ENCODE measurements at places on chromosomes 13 and 19. TPM values are rescaled to one million over a fixed set of nuclear protein-coding genes. Genes with fewer than 3 reads are reported as not detected.

- no peak for DNase-seq
These were observed 51.3 kb downstream of the ERICH6B start for GRCh38 chr13:45564133-45564776.

DNA sequence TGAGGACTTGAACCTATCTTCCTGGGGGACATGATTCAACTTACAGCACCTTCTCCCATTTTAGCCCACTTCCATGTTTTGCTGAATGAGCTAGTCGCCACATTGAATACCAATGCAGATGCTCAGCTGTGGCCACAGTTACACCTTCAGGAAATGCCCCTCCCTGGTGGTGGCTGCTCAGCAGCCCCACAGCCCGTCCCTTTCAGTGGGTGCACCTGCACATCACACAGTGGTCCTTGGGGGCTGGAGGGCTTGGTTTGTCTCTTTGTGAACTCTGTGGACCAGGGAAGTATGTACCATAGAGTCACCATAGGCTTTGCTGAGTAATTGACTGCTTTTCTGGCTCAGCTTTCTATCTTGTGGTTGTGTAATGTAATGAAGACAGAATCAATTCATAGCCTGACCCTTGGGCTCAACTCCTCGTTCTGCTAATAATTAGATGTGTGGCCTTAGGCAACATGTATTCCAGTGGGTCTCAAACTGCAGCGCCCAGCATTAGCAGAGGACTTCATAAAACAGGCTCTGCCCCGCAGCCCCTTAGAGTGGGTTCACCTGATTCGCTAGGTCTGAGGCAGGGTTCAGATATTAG, 48.1 kb upstream of the FARP1 start:
- DNase-seq, result no peak

GRCh38 chr13:101569807-101570206, 117.3 kb downstream of the ITGBL1 start:
- no peak for DNase-seq

DNA sequence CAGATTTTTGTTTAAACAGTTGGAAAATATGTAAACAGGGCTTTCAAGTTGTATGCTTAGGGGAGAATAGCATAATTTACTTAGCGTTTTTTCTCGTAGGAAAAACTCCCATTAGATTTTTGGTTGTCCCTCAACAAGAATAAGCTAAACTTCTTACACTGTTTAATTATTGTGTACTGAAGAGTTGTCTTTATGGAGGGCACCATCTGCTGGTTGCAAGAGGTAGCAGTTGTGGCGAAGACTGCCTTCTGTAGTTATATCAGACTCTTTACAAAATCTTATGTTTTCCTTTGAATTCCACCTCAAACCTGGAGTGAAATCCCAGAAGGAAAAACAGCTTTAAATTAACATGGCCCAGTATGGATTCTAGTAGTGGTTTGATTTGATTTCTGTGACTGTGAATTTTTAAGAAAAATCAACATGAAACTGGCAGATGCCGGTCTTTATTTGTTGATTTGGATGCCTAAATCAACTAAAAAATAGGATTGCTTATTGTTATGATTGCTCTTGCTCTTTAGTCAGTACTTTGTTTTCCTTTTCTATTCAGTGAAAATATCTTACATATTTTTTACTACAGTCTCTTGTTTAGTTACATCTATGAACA, 53.4 kb downstream of the PDS5B start:
- peak; percentile 57 for DNase-seq

GRCh38 chr13:99806671-99807070, 164.9 kb downstream of the ZIC5 start:
- no peak for DNase-seq

- DNase-seq, result no peak
These were observed 8.3 kb upstream of the NALCN start for GRCh38 chr13:101424381-101425155.

EFNB2 gene
- total RNA-seq, result 77.5 TPM

DNA sequence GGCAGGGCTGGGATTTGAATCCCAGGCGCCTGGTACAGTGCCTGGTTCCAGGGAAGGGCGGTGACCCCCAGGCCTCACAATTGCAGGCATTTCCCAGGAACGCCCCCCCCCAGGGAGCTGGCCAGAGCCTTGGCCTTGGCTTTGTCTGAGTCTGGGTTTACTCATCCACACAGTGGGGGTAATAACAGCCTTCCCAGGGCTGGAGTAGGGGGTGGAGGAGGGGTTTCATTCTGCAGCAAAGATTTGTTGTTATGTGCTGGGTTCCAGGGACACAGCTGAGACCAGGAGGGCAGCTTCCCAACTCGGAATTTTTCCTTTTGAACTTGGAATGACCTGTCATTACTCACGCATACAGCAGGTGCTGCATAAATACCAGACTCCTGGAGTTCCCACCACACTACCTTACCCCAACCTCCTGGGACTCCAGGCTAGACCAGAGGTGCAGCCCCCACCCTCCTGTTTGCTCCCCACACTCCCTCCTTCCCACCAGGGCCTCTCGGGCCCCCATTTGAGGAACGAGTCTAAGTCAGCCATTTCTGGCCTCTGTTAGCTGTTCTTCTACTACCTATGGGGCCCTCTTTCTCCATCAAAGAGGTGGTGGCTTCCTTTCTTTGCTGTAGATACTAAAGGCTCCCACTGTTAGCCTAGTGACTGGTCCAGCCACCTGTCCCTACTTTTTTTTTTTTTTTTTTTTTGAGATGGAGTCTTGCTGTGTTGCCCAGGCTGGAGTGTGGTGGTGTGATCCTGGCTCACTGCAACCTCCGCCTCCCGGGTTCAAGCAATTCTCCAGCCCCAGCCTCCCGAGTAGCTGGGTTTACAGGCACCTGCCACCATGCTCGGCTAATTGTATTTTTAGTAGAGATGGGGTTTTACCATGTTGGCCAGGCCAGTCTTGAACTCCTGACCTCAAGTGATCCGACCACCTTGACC, 1.6 kb upstream of the ADAMTS10 start:
- peak; percentile 35 for DNase-seq

GRCh38 chr19:33947265-33947964, 150.7 kb downstream of the KCTD15 start:
- DNase-seq, result no peak

LRP3 gene
- 12.5 TPM for total RNA-seq

CPT1C gene
- total RNA-seq, result 1.5 TPM

DNA sequence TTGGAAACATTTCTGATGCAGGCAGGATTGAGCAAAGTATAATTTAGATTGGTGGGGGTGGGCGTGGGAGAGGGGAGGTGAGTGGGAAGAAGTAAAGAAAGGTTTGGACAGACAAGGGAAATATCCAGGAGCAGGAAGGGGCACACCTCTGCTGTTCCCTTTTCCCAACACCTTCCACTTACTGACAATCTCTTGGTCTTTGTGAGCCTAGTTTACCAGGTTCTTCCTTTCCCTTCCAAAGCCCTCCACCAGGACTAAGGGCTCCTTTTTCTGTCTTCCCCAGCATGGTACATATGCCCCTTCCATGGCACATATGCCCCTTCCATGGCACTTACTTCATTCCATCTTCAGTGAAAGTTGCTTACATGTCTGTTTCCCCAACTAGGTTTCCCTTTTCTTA, 6.2 kb upstream of the THSD1 start:
- no peak for DNase-seq

DNA sequence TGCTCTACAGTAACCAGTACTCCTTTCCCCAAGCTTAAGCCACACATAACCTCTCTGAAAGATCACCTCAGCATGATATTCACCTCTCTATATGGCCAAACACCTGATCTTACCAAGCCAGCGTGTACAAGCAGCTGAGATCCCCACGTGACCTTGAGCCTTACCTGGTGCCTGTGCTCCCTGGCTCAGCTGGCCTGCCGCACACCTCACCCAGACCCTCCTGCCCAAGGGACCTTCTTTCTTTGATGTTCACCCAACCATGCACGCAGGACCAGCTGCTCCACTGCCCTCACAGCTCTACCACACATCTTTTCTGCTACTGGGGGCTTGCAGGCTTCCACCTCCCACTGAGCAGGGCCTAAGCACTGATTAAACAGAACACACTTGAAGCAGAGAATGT, 9.0 kb downstream of the DHRS12 start:
- DNase-seq, result no peak

- DNase-seq, result no peak
These were observed 4.2 kb downstream of the PDX1 start for GRCh38 chr13:27923794-27924528.

GRCh38 chr19:10195199-10195519, 406 bp upstream of the DNMT1 start:
- DNase-seq, result no peak

- no peak for DNase-seq
These were observed 89.5 kb upstream of the DOCK9 start for GRCh38 chr13:99067159-99067985.

FGF14 gene
- total RNA-seq, result under 0.01 TPM

GRCh38 chr13:35697186-35697730, 220.8 kb upstream of the MAB21L1 start:
- DNase-seq, result no peak

- no peak for DNase-seq
These were observed 284.7 kb downstream of the SLC7A1 start for GRCh38 chr13:29310806-29311205.

- no peak for DNase-seq
These were observed 107.9 kb downstream of the RGCC start for GRCh38 chr13:41565216-41565615.

GRCh38 chr13:43761616-43762315, 25.0 kb downstream of the ENOX1 start:
- DNase-seq, result no peak

PSG1 gene
- total RNA-seq, result not detected

GRCh38 chr13:109778102-109778542, 8.3 kb downstream of the IRS2 start:
- DNase-seq, result peak; percentile 33

DNA sequence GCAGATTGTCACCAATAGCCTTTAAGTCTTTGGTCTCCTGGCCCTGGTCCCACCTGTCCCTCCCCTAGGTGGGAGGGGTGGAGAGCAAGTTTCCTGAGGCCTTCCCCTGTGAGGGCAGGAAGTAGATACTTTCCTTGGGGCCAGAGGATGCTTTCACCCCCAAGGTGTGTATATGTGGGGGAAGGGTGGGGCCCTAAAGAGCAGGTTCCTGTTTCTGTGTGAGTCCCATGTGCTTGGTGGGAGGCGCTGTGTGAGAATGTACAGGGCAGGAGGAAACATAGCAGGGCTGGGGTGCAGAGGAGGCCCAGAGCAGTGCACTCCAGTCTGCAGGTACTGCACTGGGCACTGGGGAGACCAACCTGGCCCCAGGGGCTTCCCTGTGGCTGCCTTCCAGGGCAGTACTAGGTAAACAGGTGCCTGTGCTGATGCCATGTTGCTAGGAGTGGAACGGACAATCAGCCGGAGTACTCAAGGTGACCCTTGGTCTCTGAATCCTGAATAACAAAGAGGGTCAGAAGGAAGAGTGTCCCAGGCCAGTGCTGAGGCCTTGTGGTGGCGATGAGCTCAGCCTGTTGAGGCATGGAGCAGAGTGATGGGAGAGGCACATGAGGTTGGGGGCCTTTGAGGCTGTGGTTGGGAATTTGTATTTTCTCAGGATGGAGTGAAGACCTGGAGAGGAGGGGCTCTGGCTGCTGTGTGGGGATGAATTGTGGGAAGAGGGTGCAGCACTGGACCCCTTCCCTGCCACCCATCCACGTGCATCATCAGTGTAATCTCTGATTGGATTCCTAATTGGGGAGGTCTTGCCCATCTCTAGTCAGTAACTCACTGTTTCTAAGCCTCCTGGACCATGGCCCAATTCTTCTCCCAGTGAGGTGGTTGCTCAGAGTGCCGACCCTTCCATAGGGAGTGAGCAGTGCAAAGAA, 5.1 kb downstream of the EGLN2 start:
- peak; percentile 83 for DNase-seq

DNA sequence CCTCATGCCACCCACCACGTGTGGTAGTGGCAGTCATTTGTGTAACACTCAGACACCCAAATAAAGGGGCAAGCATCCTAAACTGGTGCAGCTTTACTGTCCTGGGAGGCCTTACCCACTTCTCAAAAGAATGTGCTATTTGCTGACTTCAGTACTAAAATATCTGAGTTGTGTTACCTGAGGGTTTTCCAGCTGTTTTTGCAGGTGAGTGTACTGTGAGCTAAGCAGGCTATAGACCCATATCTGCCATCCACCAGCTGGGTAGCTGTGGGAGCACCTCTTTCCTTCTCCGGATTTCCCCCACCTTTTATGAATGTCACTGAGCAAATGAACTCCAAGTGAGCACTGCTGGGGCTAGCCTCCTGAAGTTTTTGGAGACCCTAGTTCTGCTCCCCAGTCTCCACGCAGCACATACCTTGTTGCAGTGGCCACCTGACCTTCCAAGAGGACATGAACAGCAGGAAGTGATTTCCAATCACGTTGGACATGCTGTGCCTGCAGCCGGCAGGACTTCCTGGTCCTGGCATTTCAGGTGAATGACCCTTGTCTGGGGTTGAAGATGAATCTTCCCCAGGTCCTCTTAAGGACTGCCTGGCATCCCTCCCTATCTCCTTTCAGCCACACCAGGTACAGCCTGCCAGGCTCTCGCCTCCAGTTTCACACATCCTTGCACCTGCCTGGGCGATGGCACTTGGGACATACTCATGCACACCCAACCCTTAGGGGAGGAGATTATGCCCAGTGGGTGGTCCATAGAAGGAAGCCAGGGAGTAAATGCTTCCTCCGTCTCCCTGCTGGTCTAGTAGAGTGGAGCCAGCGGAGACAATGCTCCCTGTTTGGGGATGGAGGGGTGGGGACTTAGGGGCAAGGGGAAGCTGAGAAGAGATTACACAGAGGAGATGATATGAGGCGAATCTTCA, 109.5 kb upstream of the SPATA13 start:
- DNase-seq, result no peak

DNA sequence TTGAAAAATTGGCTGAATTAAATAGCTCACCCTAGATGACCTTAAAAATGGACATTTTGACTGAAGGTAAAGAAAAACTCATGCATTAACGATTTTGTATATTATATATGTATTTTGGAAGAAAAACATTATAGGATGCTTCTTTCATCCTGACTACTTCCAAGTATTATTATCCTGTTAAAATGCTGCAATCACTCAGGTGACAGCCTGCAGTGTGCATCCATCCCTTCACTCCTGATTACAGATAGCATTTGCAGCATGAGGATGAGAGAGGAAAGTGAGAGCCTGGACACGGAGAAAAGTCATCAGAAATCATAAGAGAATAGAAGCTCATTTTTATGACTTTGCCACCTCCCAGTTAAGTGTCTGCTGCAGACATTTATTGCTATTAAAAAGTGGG, 1055.6 kb downstream of the PCDH17 start:
- DNase-seq, result no peak

DNA sequence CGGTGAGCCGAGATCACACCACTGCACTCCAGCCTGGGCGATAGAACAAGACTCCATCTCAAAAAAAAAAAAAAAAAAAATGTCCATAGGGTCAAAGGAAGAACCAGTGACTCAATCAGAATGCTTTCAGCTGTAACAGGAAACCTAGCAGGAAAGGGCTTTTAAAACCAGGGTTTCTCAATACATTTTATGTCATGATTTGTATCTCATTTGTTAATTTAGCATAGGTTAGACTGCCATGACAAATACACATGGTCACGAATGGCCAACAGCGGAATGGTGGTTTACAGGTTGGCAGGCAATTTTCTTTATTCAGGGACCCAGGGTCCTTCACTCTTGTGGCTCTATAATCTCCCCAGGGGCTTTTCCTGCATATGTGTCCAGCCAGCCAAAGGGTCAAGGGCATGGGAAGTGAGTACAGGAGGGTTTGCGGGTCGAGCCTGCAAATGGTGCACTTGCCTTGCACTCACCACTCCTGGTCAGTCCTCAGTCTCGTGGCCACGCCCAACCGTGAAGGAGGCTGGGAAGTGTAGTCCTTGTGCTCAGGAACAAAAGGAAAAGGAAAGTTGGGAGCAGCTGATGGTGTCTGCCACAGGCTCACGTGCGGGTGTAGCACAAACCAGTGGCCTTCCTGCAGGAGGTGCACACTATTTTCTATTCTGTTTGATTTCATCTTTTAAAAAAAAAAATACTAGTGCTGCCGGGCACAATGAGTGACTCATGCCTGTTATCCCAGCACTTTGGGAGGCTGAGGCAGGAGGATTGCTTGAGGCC, 14.8 kb downstream of the DHX34 start:
- DNase-seq, result no peak
